Cardiac septum (tissue), 1 donor: ENCODE measurements at places on chromosomes 12 and 14. TPM values are rescaled to one million over a fixed set of nuclear protein-coding genes. Genes with fewer than 3 reads are reported as not detected.

- no peak for DNase-seq
Observed at GRCh38 chr12:8904665-8905064, 9.6 kb upstream of the PHC1 start.

DNA sequence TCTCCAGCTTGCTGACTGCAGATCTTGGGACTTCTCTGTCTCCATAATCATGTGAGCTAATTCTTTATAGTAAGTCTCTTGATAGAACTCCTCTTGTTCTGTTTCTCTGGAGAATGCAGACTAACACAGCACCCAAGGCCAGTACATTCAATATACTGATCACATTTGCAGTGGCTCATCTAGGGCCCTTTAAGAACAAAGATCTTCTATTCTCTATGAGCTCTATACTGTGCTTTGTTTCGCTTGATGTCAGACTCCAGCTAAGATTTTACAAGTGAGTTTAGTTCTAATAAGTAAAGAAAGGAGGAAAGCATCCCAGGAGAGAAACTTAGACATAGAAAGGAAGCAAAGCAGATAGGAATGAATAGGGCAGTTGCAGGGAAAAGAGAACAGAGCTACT is 69.3 kb upstream of the TMPO start:
- DNase-seq, result no peak

DNA sequence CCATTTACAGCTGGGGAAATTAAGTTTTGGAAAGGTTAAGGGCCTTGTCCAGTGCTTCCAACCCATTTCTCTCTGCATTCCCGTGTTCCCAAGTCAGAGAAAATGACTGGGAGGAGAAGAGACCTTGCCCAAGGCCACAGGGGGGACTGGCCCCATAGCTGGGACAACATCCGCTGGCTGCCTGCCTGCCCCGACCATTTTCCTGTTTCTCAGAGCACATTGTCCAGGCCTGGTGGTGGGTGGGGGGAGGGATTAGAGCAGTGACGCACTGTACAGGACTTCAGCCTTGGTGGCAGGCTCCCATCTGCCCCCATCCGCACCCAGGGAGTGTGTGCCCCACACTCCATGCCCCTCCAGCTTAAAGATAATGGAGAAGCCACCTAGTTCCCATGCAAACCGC is 27.7 kb downstream of the DIO3 start:
- no peak for DNase-seq

- no peak for DNase-seq
Observed at GRCh38 chr14:70789361-70789760, 20.0 kb downstream of the MAP3K9 start.

GRCh38 chr14:76463105-76463504 is 87.2 kb downstream of the ESRRB start:
- no peak for DNase-seq

GRCh38 chr12:64826234-64826633 is 1.8 kb downstream of the TBC1D30 start:
- DNase-seq, result no peak

DNA sequence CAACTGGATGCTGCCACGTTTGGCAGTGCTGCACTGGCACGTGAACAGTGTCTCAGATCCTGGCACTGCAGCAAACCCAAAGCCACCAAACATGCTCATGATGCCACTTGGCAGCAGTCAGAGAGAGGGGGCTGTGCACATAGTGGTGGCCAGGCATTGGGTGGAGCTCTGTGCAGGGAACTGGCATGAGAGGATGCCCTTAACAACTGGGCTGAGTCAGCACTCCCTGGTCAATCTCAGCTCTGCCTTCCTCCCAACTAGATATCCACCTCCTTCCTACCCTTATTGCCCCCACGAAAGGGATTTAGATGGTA is 37.0 kb downstream of the ZFHX2 start:
- no peak for DNase-seq

DNA sequence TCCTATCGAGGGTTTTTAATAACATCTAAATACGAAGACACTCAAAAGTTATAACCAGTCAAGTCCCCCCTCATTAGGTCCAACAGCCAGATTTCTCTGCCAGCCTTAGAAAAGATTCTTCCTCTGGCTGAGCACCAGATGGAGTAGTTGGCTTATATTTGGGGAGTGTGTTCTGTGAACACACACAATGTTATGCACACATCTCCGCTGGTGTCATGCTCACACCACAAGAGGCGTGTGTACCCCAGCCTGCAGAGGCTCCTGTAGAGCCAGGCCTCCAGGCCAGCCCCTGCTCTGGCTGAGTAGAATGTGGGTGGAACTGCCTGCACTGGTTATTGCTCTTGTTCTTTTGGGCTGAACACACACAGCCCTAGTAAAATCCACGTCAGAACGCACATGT is 64.0 kb downstream of the PIWIL1 start:
- no peak for DNase-seq

- no peak for DNase-seq
Observed at GRCh38 chr14:82710267-82710841, 1176.7 kb upstream of the SEL1L start.

- no peak for DNase-seq
Observed at GRCh38 chr12:67649570-67650387, 1.2 kb downstream of the DYRK2 start.

GRCh38 chr14:22448905-22449599 is 140.0 kb downstream of the DAD1 start:
- no peak for DNase-seq

DNA sequence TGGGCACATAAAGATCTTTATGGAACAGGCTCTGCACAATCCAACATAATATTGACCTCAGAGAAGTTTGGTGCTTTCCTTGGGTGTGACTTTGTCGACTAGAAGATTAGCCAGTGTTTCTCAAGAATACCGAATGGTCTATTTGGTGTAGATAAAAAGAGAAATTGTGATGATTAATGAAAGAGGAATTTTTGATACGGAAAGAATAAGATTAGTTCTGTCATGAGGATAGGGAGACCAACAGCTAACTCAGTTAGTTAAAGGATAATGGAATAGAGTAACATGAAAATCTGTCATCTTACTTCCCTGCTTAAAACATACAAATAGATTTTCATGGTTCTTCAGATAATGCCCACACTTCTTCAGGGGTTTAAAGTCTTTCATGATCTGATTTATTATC is 24.2 kb downstream of the PTPRO start:
- no peak for DNase-seq

- no peak for DNase-seq
Observed at GRCh38 chr12:25458047-25458552, 95.0 kb downstream of the LMNTD1 start.

- peak; percentile 77 for DNase-seq
Observed at GRCh38 chr12:2198005-2198501, 145.3 kb downstream of the CACNA1C start.

DNA sequence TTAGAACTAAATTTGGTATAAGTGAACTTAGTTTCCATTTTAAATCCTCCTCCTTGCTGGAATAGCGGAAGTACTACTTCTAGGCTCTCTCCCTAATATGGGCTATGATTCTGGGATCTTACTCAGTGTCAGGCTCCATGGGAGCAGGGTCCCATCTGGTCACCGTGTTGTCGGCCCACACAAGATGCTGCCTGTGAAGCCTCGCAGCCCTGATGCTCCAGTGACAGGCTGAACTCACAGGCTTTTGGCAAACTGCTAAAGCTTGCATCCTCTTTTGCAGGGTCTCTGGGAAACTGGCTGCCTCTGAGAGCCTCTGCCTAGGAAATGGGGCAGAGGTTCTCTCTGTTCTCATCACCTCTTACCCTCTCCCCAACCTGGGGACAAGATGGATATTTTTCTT is 88.4 kb downstream of the RPAP3 start:
- DNase-seq, result no peak

DNA sequence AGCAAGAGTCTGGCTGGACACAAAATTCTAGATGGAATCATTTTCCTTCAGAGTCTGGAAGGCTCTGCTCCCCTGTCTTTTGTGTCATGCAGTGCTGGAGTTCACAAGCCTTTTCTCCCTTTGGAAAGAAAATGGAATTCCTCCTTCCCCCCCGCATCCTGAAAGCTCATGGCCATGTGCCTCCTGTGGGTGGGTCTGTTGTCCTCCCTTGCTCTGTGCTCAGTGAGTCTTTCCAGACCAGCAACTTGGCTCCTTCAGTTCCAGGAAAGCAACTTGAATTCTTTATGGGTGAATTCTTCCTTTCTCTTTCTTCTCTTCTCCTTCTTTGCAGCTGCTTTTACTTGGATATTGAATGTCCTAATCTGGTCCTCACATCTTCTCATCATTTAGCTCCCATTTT is 70.2 kb downstream of the TUNAR start:
- no peak for DNase-seq

DNA sequence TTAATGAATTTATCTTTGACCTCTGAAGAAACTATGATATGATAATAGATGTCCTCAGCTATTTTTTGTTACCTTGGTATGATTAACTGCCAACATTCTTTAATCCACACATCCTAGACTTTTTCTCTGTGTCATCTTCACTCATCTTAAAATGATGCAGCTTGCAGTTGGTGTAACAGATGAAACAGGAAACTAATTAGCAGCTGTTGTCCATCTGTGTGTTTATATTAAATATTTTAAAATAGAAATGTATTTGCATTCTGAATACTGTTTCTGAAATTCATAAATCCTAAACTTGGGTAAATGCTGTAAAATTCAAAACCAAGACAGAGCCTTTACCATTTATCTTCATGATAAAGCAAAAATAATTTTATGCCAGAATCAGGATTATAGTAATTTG is 56.1 kb upstream of the GARIN2 start:
- DNase-seq, result no peak

- DNase-seq, result no peak
Observed at GRCh38 chr12:93483151-93483807, 16.0 kb downstream of the MRPL42 start.

DNA sequence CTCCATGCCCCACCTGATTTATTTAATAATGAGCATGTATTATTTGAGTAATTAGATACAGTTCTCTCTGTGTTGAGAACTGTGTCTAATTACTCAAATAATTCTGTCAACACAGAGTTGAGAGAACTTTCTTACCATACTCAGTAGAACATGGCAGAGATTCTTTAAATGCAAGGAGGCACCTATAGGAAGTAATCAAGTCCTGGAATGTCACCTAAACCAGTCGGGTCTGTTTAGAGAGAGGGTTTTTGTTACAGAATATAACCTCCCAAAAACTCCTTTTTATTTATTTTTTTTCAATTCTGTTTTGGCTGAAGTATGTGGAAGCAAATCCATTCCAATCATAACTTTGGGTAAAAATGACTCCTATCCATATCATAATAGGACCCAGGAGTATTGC is 37.5 kb upstream of the CIT start:
- no peak for DNase-seq

- DNase-seq, result no peak
Observed at GRCh38 chr14:93735206-93735605, 53.1 kb downstream of the PRIMA1 start.

DNA sequence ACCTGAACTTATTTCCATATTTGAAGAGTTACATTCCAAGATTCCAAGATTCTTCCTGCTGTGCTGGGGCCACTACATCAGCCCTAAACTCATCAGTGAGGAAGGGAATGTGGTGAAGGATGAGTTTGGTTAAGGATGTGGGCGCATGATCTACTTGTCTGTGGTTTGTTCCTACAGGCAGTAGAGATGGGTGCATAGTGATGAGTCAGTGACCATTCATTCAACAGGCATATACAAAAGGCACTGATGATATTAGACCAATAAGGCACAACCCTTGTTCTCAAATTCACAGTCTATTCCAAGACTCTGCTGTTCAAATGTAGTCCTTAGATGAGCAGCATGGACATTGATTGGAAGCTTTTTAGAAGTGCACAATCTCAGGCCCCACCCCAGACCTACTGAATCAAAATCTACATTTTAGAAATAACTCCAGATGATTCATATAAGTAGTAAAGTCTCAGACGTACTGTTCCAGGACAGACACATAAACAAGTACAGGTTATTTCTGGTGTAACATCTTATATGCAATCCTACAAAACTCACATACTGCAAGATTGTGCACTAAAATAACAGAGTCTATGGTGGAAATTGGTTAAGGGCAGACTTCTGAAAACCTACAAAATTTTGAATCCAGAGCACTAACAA is 47.7 kb upstream of the MAP3K9 start:
- DNase-seq, result no peak

GRCh38 chr12:99027461-99027860 is 382.4 kb downstream of the APAF1 start:
- DNase-seq, result no peak

DNA sequence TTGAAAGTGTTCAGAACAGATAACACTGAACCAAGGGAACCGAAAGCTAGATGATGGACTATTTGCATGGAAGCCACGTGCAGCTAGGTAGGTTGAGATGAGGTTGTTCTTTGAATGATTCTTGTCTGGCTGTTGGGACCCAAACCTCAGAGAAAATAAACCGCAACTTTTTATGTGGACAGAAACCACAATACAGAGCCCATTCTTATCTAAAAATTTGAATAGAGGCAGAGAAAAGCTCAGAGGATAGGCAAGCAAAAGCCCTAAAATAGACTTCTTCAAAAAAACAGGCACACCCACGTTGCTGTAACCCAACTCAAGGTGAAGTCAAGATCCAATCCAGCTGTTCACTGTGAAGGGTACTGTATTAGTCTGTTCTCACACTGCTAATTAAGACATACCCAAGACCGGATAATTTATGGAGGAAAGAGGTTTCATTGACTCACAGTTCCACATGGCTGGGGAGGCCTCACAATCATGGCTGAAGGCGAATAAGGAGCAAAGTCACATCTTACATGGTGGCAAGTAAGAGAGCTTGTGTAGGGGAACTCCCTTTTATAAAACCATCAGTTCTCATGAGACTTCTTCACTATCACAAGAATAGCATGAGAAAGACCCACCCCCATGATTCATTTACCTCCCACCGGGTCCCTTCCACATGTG is 353.8 kb downstream of the AACS start:
- no peak for DNase-seq

DNA sequence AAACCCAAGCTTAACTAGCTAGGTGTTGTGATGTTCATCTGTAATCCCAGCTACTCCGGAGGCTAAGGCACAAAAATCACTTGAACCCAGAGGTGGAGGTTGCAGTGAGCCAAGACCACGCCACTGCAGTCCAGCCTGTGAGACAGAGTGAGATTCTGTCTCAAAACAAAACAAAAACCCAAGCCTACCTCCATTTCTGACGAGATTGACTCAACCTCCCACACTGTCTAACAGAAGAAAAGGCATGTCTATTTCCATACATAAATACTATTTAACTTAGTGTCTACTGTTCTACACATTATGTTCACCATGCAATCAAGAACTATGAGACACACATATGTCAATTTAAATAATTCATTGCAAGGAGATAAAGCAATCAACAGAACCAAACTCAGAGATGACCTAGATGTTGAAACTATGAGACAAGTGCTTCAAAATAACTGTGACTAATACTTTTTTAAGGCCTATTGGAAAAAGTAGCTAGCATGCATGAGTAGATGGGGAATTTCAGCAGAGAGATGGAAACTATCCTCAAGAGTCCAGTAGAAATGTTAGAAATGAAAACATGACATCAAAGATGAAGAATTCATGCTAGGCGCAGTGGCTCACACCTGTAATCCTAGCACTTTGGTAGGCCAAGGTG is 75.9 kb upstream of the DHRS4 start:
- no peak for DNase-seq

Gene EIF2S3B
- total RNA-seq, result 0.62 TPM

Gene KLRC2
- total RNA-seq, result not detected

Gene HHIPL1
- 1.9 TPM for total RNA-seq

Gene KCNK10
- total RNA-seq, result not detected

Gene AMN
- total RNA-seq, result not detected

Gene PRPH
- 0.38 TPM for total RNA-seq

Gene C1R
- 96.9 TPM for total RNA-seq

Gene RFLNA
- not detected for total RNA-seq

Gene DDIT3
- 24.0 TPM for total RNA-seq

Gene MLXIP
- total RNA-seq, result 24.7 TPM

Gene CCDC196
- not detected for total RNA-seq

Gene AMDHD1
- total RNA-seq, result 0.38 TPM

Gene FBRSL1
- 60.4 TPM for total RNA-seq

Gene RBMS2
- total RNA-seq, result 23.0 TPM

Gene ETFBKMT
- total RNA-seq, result 5.7 TPM
